ENCODE measurements at places on chromosomes 13 and 19.

GRCh38 chr19:3176715-3177501 is 1.7 kb upstream of the S1PR4 start:
- peak; percentile 37 for DNase-seq

DNA sequence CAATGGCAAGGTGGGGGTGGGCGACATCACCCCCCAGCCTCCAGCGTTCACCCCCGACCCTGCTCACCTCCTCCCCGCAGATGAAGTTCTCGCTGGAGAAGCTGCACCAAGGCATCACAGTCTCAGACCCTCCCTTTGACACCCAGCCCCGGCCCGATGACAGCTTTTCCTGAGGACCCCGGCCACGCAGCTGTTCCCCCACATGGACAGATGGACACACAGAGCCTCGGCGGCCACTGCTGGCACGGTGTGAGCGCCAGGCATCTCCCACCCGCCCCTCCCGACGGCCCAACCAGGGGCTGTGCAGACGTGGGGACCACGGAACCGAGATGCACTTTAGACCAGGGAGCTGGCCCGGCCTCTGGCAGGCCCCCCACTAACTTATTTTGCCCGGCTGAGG is 4.3 kb upstream of the SCN1B start:
- DNase-seq = no peak

DNA sequence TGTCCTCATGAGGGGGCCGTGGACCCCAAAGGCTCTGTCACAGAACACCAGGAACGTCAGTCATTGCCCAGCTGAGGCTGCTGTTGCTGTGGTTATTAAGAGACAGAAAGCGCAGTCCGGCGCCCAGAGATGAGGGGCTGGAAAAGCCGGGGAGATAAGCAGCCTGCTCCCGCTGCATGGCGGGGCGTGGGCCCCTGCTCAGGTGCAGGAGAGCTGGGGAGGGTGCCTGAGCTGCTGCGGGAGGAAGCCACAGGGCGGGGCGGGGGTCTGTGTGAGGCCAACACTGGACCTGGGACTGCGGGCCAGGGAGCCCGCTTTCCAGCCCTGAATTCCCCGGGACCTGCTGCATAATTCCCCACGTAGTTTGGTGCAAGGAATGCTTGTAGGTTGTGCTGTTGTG is 11.3 kb downstream of the SOX1 start:
- no peak for DNase-seq

DNA sequence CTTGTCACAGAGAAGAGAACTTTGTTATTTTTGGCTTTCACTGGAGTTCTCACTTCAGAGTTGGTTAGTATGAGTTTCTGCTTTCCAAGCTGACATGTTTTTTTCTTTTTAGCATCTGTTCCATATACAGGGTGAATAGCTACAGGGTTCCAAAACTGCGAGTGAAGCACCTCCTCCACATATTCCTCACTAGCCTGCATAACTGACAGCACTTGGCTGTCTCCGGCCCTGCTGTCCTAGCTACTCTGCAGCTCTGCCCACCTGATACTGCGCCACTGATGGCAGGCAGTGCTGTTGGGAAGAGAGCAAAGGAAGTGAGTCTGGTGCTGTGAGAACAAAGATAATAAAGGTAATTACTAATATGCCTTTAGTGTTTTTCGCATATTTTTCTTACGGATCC is 6.8 kb downstream of the ATP8A2 start:
- no peak for DNase-seq

- DNase-seq = no peak
Observed at GRCh38 chr13:88622362-88622973, 951.3 kb downstream of the SLITRK5 start.

DNA sequence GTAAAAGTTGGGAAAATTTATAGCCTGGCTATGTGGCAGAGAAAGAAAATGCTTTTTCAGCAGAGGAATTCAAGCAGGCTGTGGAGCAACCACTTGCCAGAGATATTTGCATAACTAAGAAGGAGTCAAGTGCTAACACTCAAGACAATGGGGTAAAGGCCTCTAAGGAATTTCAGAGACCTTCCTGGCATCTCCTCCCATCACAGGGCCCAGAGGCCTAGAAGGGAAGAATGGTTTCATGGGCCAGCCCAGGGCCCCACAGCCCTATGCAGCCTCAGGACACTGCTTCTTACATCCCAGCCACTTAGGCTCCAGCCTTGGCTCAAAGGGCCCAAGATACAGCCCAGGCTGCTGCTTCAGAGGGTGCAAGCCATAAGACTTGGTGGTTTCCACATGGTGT is 14.3 kb downstream of the SLC15A1 start:
- no peak for DNase-seq

GRCh38 chr19:41694831-41695635 is 7.0 kb upstream of the CEACAM7 start:
- DNase-seq = no peak

DNA sequence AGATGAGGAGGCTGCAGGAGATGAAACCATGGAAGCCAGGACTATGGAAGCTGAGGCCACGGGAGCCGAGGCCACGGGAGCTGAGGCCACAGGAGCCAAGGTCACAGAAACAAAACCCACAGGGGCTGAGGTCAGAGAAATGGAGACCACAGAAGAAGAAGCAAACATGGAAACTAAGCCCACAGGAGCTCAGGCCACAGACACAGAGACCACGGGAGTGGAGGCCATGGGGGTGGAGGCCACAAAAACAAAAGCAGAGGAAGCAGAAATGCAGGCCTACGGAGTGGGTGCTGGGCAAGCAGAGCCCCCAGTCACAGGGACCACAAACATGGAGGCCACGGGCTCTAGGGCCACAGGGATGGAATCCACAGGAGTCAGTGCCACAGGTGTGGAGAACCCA is 12.5 kb upstream of the EBI3 start:
- DNase-seq = no peak

DNA sequence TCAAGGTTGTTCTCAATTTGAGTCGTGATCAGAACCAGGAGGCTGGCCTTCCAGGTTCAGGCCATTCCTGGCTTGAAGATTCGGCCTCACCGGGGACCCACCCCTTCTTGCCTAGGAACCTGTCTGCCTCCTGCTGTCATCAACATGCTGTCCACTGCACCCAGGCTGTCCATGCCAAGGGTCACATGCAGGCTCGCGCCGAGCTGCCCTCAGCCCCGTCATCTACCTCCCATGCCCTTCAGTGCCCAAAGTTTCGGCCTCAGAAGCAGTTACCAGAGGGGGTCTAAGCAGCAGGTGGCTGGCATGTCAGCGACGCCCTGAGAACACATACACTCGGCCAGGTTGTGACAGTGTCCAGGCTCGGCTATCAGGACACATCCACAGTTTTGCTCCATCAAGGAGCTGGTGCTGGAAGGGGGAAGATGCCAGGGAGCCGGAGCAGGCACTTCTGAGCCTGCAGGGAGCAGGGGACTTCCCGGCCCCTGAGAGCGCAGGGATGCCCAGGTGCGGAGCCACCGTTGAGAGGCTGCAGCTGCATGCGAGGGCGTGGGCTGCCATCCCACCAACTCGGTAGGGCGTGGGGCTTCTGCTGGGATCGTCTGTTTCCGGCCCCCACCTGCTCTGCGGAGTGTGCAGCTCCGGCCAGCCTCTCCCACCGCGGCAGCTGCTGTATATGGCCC is 590.9 kb upstream of the SLITRK5 start:
- DNase-seq = no peak

- DNase-seq = no peak
Observed at GRCh38 chr13:40996426-40997092, 22.6 kb downstream of the ELF1 start.

- DNase-seq = no peak
Observed at GRCh38 chr13:71979616-71980015, 112.6 kb upstream of the DACH1 start.

GRCh38 chr19:17097593-17098126 is 22.1 kb downstream of the MYO9B start:
- no peak for DNase-seq

DNA sequence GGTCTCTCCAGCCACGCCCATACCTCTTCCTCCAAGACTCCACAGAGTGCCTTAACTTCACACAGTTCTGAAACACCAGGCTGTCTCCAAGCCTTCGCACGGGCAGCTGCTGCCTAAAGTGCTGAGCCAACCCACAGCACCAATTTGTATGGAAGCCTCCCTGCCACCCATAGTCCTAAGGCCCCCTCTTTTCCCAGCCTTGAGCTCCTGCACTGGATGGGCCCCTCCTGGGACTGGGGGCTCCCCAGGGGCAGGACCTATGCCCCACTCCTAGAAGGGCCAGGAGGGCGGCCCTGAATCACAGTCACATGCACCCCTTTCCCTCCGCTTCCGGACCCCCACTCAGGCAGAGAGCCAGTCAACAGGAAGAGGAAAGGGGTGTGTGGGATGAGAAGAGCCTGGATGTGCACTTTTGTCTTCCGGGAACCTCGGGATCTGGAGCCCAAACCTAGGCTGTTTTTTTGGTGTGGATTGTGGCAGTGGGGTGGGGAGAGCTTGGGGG is 5.1 kb upstream of the FCER2 start:
- no peak for DNase-seq

- DNase-seq = no peak
Observed at GRCh38 chr13:74243637-74244526, 109.7 kb upstream of the KLF12 start.

- no peak for DNase-seq
Observed at GRCh38 chr13:20980899-20981298, 78.4 kb upstream of the XPO4 start.

- DNase-seq = no peak
Observed at GRCh38 chr13:109275852-109276251, 510.5 kb downstream of the IRS2 start.

DNA sequence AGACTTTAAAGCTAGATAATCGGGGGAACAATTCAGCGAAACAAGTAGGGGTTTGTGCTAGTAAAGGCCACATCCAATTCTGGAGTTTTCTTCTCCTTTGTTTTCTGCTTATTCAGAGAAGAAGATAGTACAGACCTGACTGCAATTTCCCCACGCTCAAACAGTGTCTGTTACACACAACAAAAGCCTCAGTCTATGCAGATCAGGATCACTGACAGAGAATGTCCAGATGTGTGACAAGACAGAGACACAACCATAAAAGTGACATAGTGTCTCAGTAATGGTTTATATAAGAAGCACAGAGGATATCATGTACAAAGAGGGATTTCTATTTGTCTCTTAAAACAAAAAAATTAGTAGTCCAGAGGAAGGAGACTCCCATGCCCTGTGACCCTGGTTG is 70.7 kb upstream of the GTF3A start:
- DNase-seq = no peak

GRCh38 chr13:26557051-26557392 is 461 bp upstream of the WASF3 start:
- no peak for DNase-seq

DNA sequence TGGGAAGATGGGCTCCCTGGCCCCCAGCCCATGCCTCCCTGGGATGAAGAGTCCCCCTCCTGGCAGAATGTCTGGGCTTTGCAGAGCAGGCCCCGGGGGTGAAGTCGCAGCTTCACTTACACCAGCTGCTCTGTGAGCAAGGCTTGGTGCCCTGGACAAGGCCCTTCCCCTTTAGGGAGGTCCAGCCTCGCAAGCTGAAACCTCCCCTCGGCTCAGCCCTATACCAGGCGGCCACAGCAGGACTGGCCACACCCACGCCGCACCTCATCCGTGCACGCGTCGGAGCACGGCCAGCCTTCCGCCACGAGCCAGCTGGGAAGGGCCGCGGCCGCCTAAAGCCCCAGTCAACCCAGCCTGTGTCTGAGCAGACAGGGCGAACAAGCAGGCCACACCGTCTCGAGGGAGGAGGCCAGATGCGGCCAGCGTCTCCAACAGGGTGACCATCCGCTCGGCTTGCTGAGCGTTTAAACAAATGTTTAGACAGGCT is 83.2 kb upstream of the MCF2L start:
- no peak for DNase-seq

GRCh38 chr13:31681133-31681532 is 58.2 kb upstream of the RXFP2 start:
- no peak for DNase-seq

GRCh38 chr19:10768936-10769335 is 51.1 kb downstream of the DNM2 start:
- DNase-seq = no peak

DNA sequence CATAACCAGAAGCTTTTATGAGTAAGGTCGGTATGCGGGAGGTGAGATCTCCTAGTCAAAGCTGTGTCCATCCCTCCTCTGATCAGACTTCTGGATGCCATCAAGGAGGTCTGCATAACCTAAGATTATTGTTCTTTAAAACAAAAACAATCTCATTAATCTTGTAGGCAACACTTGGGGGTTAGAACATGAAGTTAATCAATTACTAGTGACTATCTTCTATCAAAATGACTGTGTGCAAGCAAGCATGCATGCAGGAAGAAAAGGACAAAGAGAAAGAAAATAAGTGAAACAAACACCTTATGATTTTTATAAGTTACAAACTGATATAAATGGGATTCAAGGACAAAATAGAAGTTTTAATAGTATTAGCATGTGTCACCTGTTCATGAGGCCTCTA is 2435.9 kb upstream of the PCDH20 start:
- DNase-seq = no peak

- no peak for DNase-seq
Observed at GRCh38 chr19:51368366-51369282, at the start of gene CLDND2. TSS of gene CLDND2 (minus strand) at chr19:51369003. CDS start at chr19:51368577, 426 bp downstream.

GRCh38 chr13:42211704-42212464 is 60.1 kb upstream of the AKAP11 start:
- no peak for DNase-seq

DNA sequence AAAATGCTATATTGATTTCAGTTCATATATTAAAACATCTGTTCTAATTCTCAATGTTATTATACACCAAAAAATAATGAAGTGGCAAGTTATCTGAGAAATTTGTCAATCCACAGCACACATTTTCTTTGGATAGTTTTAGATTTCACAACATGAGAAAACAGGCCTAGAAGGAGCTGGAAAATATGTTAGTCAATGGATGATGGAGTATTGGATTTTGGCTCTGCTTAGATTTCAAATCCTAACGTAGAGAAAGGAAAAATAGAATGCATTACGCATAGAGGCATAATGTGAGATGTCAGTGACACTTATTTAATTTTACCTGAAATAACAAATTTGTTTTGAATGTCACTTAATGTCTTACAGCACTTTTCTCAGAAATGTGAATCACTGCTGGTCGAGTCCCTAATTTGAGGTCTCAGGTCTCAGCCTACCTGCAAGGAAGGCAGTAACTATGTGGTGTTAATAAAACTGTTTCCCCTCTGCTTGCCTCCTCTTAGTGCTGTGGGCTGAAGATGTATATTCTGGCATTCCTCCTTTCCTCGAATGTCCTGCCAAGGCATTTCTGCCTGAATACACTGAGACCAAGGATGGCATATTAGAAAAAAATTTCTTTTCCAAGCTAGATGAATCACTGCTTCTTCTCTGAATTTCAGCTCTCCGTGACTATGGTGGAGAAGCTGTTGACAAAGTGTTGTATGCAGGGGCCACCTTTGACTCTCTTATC is 232.4 kb downstream of the POSTN start:
- no peak for DNase-seq

GRCh38 chr19:51903192-51903591 is 1.6 kb downstream of the ZNF649 start:
- no peak for DNase-seq

DNA sequence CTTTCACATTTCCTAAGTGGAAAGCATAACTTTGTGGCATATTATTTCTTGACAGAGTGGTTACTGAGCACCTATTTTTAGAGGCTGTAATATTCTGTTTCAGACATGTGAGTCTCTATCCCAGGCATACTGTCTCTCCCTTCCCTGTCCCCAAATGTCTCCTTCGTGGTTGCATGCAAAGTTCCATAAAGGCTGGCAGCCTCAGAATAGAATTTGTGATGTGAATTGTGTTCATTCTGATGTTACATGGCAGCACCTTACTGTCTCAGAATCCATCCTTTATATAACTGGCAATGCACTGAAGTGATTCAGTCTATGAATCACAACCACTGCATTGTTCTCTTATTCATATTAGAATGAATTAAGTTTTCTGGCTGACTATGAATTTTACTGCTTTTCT is 89.0 kb upstream of the SLC7A1 start:
- DNase-seq = no peak

Data from stimulated activated CD8-positive, alpha-beta memory T cell treated with anti-CD3 and anti-CD28 coated beads, Interleukin-7, amount 100 ng/mL, for 24 hours (primary cell).